ENCODE measurements at places on chromosomes 12 and 14.
A peak's percentile ranks its signal among the peaks of the same experiment; 100 is the strongest.

GRCh38 chr14:75435473-75435872 is 7.7 kb downstream of the JDP2 start:
- no peak for DNase-seq

- no peak for DNase-seq
These were observed 43.6 kb downstream of the PTPRR start for GRCh38 chr12:70876952-70877351.

DNA sequence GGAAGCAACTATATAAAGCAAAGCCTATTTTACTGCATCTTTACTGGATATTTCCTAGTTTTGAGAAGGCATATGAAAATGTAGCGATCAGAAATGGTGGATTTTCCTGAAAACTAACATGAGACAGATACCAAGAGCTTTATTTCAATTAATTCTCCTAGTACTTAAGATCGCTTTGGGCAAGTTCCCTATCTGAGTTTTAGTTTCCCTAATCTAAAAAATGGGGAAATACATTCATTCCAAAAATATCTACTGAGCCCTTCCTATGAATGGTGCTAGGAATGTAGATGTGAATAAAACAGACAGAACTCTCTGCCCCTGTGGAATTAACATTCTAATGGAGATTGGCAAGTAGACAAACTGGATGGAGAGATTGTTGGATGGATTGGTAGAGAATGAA is 8.4 kb downstream of the CATSPERB start:
- DNase-seq, result no peak

- no peak for DNase-seq
These were observed 7.5 kb upstream of the MANSC4 start for GRCh38 chr12:27787559-27787958.

GRCh38 chr12:95169368-95169767 is 47.9 kb downstream of the FGD6 start:
- DNase-seq, result no peak

GRCh38 chr14:89720741-89721729 is 233.5 kb downstream of the EFCAB11 start:
- peak; percentile 17 for DNase-seq

- peak; percentile 64 for DNase-seq
These were observed 183.9 kb upstream of the SOX5 start for GRCh38 chr12:24133384-24133783.
